ENCODE measurements at places on chromosomes 2 and 18. TPM values are rescaled to one million over a fixed set of nuclear protein-coding genes. Genes with fewer than 3 reads are reported as not detected.

The NTSR2 gene
- total RNA-seq: not detected

GRCh38 chr2:52429740-52430139 is 1337.9 kb upstream of the CHAC2 start:
- DNase-seq: no peak

DNA sequence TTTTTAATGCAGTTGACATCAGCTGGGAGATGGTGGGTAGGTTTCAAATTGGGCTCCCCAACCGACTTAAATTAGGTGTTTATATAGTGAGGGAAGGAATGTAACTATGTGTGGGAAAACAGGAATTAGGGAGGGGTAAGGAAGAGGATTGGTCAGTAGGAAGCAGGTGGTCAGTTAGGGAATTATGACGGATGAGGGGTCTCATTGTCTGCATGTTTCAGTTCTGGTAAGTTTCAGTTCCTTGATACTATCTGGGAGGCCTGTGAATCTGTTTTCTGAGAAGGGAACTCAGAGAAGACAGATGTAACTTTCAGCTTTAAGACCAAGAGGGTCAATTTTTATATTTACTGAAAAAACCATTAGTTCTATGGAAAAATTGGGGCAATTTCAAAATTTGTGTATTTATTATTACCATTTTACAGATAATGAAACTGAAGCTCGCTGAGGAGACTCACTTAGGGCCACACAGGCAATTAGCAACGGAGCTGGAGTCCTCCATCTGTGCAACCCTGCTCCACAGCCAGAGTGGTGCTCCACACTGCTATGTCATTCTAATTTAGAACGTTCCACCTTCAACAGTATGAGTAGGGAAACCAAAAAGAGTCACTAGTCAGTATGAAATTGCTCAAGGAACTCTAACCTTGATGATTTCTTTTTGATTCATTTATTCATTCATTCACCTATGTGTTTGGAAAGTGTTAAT is 36.0 kb upstream of the CCDC195 start:
- no peak for DNase-seq

The FTCDNL1 gene
- 2.3 TPM for total RNA-seq

DNA sequence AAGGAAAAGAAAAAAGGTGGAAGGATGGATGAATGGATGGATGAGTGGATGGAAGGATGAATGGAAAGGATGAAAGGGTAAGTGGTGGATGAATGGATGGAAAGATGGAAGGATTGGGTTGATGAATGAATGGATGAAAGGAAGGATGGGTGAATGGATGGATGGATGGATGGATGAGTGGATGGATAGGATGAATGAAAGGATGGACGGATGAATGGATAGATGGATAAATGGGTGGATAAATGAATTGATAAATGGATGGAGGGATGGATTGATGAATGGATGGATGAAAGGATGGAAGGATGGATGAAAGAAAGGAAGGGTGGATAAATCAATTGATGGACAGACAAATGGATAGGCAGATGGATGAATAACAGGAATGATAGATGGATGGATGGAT is 48.2 kb upstream of the OTOF start:
- DNase-seq: no peak

- no peak for DNase-seq
These were observed 41.5 kb downstream of the CROCC2 start for GRCh38 chr2:240947607-240948006.

The GNAL gene
- 17.3 TPM for total RNA-seq

Measured in H4 (cell line).